ENCODE measurements at places on chromosomes 4 and X.

DNA sequence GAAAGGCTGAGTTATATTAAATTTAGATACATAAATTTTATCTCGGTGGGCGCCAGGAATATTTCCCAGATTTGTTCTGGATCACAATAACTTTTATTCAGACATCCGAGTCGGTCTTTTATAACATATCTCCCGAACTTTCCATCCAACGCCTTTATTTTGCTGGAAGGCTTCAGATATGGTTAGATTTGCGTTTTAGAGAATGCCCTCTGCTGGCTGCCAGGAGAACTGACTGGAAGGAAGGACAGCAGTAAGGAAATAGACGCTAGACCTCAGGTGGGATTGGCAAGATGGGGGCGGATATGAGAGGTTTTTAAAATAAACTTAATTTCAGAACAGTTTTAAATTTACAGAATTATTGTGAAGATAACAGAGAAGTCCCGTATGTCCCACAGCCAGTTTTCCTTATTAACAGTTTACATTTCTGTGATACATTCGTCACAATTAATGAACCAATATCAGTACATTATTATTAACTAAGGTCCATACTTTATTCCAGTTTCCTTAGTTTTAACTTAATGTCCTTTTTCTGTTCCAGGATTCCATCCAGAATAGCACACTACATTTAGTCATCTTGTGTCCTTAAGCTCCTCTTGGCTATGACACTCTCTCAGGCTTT is 4.6 kb upstream of the KANTR start:
- DNase-seq = peak; percentile 68

GRCh38 chr4:57148831-57149505 is 38.8 kb upstream of the IGFBP7 start:
- DNase-seq = no peak

GRCh38 chr4:7654550-7655445 is 220.1 kb upstream of the PSAPL1 start:
- no peak for DNase-seq

DNA sequence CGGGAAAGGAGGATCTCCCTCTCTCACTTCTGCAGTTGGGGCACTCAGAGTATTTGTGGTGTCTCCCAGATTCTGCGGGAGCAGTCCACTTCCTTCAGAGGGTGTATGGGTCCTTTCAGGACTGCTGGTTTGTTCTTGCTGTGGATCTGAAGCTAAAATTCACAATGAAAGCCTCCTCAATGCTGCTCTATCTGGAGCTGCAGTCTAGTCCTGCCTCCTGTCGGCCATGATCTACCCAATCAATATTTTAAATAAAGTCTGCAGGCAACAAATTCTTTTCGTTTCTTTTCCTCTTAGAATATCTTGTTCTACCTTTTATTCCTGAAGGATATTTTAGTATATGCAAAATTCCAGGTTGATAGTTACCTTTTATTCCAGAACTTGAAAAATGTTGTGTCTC is 226.1 kb upstream of the AR start:
- DNase-seq = no peak

GRCh38 chr4:89316931-89317366 is 9.3 kb upstream of the GPRIN3 start:
- no peak for DNase-seq

DNA sequence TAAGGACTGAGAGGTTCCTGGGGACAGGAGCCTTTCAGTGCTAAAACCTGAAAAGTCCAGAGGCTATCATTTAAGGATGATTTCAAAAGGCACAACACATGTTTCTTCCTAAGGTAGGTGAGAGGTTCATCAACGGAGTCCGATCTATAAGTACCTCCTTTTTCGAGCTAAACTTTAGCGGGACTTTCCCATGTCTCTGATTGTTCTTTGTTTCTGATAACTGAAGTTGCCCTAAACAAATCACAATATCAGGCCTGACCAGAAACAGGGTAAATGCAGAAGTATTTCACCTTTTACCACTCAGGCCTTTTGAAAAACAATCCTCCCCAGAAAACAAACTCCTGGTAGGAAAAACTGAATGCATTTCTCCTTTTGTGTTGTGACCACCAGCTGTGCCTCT is 17.6 kb downstream of the PIR start:
- DNase-seq = no peak

DNA sequence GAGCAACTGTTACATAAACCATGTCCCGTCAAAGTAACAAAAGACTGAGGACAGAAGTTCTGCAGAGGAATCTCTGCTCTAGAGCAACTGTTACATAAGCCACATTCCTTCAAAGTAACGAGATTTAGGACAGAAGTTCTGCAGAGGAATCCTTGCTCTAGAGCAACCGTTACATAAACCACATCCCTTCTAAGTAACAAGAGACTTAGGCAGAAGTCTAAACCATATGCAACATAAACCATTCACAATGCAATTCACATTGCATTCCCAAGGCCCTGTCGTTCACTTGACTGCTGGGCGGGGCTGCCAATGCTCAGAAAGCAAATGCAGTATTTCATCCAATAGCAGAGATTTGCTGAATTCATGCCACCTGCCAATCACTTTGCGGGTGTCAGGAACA is 124.4 kb upstream of the PUDP start:
- no peak for DNase-seq

DNA sequence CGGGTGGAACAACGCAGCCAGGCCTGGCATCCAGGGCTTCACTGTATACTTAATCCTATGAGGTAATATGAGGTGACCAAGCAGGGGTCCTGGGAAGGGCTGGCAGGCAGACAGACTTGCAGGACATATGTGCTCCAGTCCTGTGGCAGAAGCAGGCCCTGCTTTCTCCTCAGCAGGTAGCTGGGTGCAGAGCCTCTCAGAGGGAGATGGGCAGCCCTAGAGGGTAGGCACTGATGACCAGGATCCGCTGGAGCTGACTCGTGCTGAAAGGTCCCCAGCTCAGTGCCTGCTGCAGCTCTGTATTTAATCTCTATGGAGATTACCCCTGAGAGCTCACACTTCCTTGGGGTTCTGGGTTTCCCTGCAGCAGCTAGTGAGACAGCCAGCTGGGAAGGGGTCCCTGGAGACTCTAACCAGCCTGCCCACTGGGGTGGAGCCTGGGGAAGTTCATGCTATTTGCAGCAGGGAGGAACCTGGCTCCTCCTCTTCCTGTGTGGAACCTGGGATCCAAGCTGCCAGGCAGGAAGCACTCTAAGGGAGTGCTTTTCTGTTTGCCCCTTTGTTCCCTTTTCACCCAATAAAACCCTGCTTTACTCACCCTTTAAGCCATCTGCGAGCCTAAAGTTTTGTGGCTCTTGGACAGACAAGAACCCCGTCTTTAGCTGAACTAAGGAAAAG is 339.2 kb downstream of the DCAF12L2 start:
- no peak for DNase-seq

DNA sequence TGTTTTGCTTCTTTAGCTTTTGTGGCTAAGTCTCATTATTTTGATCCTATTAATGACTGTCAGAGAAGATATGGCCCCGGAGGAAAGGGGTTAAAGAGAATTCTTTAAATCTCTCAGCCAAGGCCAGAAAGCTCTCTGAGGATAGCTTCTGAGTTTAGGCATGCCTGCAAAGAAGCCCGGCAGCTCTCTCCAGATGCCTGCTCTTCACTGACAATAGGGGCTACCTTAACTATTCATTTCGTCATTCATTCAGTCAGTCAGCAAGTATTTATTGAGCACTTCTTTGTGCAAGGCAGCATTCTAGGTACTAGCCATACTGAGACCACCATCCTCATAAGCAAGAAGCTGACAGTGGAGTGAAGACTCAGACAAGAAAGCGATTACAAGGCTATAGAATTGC is 34.0 kb upstream of the BMP15 start:
- DNase-seq = no peak

DNA sequence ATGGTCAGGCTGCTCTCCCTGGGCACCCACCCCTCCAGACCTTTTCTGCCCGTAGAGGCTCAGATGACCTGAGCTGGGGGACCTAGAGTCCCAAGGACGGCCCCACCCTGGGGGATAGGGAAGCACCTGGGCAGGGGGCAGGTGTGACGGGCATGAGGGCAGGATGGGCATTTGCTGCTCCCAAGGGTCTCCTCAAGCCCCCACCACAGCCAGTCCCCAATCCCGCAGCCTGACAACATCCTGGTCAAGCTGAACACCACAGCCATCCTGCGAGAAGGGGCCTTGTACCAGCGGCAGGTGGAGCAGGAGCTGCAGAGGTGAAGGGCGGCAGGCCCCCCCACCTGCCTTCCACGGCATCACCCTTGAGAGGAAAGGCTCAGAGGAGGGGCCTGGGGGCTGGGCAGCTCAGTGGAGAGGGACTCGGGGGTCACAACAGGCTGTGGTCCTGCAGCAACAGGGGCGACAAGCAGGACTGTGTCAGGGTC is 17.8 kb upstream of the RNF4 start:
- no peak for DNase-seq

DNA sequence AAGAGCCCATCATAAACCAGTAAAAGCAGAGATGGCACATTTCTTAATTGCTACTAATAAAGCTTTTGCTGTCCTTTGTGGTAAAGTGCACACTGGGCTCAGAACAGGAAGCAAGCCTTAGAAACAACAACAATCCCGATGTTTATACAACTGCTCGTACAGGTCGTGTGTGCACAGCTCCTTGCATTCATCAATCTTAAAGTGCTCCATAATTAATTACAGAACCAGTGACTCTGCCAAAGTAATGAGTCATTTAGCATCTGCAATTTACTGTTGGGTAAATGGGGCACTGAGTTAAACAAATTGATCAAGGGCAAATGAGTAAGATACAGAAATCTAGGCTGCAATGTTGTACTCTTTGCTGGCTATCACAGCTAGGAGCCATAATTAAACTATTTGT is 61.3 kb upstream of the TXK start:
- DNase-seq = no peak

GRCh38 chrX:6004529-6004928 is 224.1 kb downstream of the NLGN4X start:
- DNase-seq = no peak

GRCh38 chrX:10548688-10549087 is 71.7 kb downstream of the MID1 start:
- no peak for DNase-seq

DNA sequence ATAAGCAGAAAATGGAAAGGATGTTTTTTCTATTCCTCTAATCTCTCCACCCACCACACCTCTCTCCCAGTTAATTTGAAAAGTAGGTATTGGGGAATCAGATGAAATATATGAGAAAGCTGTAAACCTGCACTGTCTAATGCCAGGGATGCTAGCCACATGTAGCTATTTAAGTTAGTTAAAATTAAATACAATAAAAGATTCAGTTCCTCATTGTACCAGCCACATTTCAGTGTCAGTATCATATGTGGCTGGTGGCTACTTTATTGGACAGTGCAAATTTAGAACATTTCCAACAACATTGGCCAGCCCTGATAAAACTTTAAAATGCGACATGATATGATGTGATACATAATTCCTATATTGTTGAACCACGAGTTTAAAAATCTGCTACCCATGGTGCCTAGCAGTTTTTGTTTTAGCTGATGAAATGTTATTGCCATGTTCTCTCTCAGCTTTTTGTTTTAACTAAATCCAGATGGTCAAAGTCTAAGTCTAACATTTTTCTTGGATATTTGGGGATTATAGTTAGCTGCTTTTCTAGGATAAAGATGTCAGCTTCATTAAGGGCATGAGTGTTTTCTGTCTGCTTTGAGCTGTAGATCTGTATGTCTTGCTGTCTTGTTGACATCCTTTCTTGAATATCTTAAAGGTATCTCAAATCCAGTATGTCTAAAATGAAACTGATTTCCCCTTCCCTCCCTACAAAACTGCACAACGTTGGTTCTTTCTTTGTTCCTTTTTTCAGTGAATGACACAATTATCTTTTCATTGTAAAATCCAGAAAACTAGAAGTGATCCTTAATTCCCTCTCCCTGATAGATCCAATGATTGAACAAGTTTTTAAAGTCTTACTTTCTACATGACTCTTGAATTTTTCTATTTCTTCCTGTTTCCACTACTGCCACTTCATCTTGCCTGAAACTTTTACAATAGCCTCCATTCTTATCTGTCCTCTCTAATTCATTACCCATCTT is 6.2 kb downstream of the ARFIP1 start:
- no peak for DNase-seq

GRCh38 chr4:13427599-13428325 is 56.4 kb downstream of the RAB28 start:
- DNase-seq = no peak

GRCh38 chr4:21205821-21206531 is 505.7 kb downstream of the PACRGL start:
- no peak for DNase-seq

- peak; percentile 27 for DNase-seq
Measured at GRCh38 chrX:51837921-51838320, 55.5 kb upstream of the MAGED1 start.

GRCh38 chr4:152613841-152614721 is 65.7 kb downstream of the TMEM154 start:
- DNase-seq = peak; percentile 48

GRCh38 chr4:10086506-10087120 is 30.0 kb downstream of the WDR1 start:
- no peak for DNase-seq

Measured in DMS79 treated with DMSO at 0.1 percent for 48 hours (cell line).